ENCODE measurements at places on chromosomes 16 and 17.
A peak's percentile ranks its signal among the peaks of the same experiment; 100 is the strongest.

GRCh38 chr16:83315271-83315670 is 492.5 kb upstream of the HSBP1 start:
- no peak for DNase-seq

- peak; percentile 50 for DNase-seq
These were observed 143.4 kb upstream of the HS3ST2 start for GRCh38 chr16:22670551-22671041.

- no peak for DNase-seq
These were observed 3.9 kb upstream of the SGCA start for GRCh38 chr17:50161911-50162288.

DNA sequence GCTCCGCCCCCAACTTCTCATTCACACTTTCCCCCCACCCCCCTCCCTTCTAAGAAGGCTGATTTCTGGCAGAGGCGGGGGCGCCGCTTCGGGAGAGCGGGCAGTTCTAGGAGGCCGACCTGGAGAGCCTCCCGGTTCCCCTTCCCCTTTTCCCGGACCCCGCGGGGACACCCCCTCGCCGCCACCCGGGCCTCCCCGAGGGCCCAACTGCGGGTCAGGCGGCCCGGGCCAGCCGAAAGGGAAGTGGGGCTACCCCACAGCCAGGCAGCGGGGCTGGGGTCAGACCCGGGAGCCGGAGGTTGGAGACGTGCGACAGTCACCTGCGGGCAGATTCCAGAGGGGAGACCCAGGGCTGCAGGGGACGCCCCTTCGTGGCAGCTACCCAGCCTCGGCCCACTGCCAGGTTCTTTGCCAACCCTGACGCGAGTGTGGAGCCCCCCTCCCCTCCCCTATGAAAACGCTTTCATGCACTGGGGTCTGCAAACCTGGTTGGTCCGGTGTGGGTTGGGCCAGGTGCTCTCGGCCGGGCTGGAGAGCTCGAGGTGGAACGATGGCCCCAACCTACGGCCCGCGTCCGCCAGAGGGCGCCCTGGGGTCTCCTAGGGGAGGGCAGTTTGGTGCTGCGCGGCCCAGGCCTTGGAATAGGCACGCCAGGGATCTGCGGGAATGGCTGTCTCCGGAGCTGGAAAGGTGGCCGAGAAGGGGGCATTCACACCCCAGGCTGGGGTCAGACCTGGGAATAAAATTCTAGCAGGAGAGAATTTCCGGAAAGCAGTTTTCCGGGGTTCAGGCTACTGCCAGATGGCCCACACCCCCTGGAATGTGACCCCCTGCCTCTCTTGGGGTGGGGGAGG is 721 bp upstream of the SOCS3 start:
- peak; percentile 90 for DNase-seq

DNA sequence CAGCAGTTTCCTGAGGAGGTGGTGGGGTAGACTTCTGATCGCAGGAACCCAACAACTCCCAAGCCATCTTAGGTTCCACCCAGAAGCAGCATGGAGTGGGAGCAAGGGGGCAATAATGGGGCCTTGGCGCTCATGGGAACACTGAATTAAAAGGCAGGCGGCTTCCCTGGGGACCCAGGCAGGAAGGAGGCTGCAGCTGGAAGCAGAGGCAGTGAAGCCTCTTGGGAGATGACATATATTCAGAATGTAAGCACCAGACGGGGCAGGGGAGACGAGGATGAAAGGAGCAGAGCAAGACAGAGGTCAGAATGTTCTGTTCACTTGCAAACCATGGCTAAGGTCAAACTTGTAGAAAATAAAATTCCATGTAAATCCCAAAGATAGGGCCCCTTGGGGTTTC is 2.9 kb downstream of the HIGD1B start:
- DNase-seq, result no peak

GRCh38 chr17:49659661-49660382 is 18.1 kb downstream of the SPOP start:
- DNase-seq, result no peak
